ENCODE measurements at places on chromosomes 7 and 10. TPM values are rescaled to one million over a fixed set of nuclear protein-coding genes. Genes with fewer than 3 reads are reported as not detected.

The ORAI2 gene
- 25.9 TPM for total RNA-seq

The SP8 gene
- total RNA-seq: 63.6 TPM

DNA sequence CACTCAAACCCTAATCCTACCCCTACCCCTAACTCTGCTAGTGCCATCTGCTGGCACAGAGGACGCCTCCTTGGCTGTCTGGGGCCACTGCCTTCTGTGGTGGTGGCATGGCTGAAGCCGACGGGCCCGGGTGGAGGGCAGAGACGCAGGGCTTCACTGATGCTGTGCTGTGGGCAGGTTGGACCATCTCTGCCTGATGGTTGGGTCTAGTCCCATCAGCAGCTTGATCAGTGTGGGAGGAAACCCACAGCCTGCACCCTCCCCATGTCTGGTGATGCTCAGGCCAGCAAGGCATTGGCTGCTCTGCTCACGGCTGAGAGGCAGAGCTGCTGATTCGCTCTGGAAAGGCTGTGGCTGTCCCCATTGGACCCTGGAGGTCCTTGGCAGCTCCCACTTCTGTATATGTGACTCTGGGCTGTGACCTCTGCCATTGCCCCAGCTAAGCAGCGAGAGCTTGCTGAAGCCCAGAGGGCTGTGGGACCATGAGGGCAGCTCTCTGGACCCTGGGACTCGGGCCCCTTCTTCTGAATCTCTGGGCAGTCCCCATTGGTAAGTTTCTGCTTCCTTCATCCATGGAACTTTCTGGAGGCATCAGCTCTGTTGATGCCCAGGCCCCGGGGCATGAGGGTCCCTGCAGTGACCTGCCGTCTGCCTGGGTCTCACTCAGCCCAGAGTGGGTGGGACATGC is at the start of gene SCART1:
TSS of gene SCART1 (plus strand) at position 430 of the 688 bp plus-strand sequence. CDS start at position 483, 53 bp downstream.
- no peak within 1 kb of the TSS for H3K27ac ChIP-seq
- H3K4me3 ChIP-seq: no peak within 1 kb of the TSS

DNA sequence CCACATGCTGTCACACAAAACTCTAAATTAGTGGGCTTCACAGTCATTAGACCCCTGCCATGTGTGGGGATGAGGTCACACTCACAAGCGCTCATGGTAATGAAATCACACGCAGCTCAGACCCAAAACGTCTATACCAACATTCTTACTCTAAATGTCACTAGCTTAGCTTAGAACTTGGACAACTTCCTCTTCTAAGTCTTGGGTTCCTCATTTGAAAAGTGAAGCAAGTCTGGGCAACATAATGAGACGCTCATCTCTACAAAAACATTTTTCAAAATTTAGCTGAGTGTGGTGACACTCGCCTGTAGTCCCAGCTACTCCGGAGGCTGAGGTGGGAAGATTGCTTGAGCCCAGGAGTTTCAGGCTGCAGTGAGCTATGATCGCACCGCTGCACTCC is 92.7 kb upstream of the MACROH2A2 start:
- H3K4me3 ChIP-seq: no peak overlapping the region
- peaks cover 5% of the 10 kb centered on the region for H3K27me3 ChIP-seq
- DNase-seq: no peak
- no peak overlapping the region for H3K27ac ChIP-seq

DNA sequence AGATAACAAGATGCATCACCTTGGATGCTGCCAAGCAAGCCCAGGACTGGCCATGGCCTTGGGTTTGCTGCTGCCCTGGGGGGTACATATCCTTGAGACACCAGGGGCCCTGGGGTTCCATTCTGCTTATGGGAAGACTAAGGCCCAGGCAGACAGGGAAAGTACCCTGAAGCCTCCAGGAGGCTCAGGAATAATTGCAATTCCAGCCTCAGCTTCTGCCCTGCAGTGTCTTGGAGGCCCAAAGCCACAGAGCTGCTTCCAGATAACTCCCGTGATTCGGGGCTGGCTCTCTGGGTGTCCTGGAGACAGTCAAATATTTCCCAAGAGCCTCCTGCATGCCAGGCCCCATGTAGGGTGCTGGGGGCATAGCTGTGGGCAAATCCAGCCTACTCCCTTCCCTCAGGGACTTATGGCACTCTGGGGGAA is 22.6 kb downstream of the MYL10 start:
- H3K27me3 ChIP-seq: peaks cover 2% of the 10 kb centered on the region
- no peak overlapping the region for H3K4me3 ChIP-seq
- H3K4me1 ChIP-seq: peaks cover 13% of the 10 kb centered on the region
- no peaks in the 10 kb centered on the region for H3K36me3 ChIP-seq
- no peak overlapping the region for H3K27ac ChIP-seq

GRCh38 chr7:3589752-3590151 is 288.7 kb downstream of the SDK1 start:
- DNase-seq: no peak
- H3K27ac ChIP-seq: no peak overlapping the region
- H3K36me3 ChIP-seq: no peaks in the 10 kb centered on the region
- no peak overlapping the region for H3K4me3 ChIP-seq
- H3K4me1 ChIP-seq: peaks cover 28% of the 10 kb centered on the region
